ENCODE measurements at places on chromosomes 2 and 18.

DNA sequence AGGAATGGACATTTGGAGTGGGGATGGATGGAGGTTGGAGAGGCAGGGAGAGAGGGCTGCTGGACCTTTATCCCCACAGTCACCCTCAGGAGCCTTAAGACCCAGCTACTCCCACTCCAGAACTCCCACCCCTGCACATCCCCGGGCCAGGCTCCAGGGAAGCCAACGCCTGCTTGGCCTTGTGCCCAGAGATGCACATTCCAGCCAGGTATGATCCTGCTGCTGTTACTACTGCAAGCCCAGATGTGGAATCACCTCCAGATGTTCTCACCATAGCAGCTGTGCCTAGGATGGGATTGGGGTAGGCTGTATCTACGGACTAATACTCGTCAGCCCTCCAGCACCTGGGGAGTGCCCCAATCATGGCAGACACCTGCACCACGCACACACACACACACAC, 71.7 kb downstream of the ZFP36L2 start:
- no peak for DNase-seq

DNA sequence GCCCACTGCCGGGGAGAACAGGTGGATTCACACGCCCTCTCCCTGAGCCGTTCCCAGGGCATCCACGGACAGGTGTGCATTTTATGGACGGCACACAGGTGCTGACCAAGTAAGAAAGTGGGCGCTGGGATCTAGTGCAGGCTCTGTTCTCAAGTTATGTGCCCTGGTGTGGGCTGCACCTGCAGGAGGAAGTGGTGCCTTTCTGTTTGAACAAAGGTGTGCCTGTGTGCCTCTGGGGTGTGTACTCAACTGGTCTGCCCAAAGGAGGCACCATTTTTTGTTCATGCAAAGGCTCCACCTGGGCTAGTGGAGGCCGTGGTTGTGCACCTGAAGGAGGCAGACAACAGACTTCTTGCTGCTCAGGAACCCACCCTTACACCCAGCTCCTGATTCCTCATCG, 88.2 kb upstream of the HK2 start:
- DNase-seq = no peak

DNA sequence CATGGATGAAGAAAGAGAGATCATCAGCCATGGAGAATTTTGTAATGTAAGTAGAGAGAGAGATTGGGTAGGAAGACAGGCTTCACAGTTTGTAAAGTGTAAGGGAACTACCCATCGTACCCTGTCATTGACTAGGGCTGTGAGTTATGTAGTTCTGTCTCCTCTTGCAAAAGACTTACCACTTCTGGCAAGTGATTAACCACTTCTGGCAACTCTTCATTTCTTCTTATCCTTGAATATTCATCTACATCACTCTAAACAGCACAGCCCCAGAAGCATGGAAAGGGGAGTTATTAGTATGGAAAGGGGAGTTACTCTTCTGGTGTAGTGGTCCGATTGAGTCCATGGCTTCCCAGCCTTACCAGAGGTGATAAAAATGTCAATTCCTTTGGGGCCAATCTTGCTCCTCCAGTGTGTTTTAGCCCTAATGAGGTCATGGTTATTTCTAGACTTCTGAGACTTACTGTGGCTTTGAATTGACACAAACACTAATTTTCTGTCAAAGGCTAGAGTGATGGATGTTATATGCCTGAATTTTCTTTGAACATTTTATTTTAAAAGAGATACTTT, 52.0 kb downstream of the STAT1 start:
- DNase-seq = no peak

DNA sequence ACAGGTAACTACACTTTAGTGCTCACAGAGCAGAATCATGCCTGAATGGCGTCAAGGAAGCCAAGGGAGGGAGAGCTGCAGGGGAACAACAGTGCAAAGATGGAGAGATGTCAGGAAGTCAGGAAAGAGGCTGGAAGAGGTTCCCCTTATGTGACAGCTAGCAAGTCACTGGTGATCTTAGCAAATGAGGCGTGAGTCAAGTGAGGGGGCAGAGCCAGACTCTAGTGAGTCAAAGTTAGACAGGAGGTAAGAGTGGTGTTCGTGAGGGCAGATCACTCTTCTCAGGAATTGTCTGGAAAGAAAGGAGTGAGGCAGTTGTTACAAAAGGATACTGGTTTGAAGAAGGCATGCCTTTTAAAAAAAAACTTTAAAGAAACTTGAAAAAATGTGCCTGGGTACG, 87.1 kb downstream of the MEP1B start:
- no peak for DNase-seq

DNA sequence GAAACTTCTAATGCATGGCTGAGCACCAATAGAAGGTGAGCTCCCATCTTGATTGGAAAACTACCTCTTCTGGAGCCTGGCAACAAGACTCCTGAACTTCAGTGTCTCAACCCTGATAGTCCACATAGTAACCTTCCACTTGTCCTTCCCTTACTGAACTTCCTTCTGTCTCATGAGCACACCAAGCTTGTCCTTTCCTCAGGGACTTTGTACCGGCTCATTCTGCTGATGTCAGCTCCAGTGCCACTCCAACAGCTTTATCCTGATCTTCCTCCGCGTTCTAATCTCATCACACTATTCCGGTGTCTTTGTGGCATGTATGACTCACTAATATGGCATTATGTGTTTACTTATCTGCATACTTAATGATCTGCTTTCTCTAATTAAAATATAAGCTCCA, 862.0 kb upstream of the ID2 start:
- DNase-seq = no peak

GRCh38 chr18:77407733-77408132, 158.1 kb downstream of the GALR1 start:
- DNase-seq = no peak

- no peak for DNase-seq
Measured at GRCh38 chr2:27723372-27724144, 48.0 kb upstream of the MRPL33 start.

DNA sequence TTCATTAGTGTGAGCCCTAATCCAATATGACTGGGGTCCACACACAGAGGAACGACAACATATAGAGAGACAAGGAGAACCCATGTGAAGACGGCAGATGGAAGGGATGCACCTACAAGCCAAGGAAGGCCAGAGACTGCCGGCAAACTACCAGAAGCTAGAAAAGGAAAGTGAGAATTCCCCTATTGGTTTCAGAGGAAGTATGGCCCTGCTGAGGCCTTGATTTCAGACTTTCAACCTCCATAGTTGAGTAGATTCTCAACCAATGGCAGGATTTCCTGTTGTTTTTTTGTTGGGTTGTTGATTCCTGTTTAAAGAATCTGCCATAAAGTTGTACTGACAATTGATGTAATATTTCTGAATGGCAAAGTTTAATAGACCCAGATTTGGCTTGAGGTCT, 241.5 kb downstream of the SATB2 start:
- DNase-seq = no peak

GRCh38 chr2:227796045-227796711, 17.5 kb upstream of the CCL20 start:
- no peak for DNase-seq

GRCh38 chr18:13290856-13291271, 72.3 kb downstream of the LDLRAD4 start:
- no peak for DNase-seq

GRCh38 chr2:212052412-212053159, 486.0 kb downstream of the ERBB4 start:
- no peak for DNase-seq

DNA sequence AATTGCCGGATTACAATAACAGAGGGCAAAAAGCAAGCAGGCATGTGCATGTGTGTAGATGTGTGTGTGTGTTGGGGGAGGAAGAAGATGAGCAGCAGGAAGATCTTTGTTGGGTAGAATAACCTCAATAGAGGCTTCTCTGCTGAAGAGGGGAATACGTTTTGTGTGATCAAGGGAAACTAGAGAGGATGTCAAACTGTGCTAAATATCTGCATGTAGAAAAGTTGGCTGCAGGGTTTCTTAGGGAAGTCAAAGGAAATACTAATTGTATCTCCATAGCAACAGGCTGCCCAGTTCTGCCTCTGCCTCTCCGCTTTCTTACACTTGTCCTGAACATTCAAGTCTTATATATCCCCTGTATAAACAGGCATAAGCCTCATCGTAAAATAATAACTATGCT, 190.1 kb upstream of the RND3 start:
- DNase-seq = no peak

- no peak for DNase-seq
Measured at GRCh38 chr2:45138904-45139303, 129.7 kb upstream of the SIX2 start.

DNA sequence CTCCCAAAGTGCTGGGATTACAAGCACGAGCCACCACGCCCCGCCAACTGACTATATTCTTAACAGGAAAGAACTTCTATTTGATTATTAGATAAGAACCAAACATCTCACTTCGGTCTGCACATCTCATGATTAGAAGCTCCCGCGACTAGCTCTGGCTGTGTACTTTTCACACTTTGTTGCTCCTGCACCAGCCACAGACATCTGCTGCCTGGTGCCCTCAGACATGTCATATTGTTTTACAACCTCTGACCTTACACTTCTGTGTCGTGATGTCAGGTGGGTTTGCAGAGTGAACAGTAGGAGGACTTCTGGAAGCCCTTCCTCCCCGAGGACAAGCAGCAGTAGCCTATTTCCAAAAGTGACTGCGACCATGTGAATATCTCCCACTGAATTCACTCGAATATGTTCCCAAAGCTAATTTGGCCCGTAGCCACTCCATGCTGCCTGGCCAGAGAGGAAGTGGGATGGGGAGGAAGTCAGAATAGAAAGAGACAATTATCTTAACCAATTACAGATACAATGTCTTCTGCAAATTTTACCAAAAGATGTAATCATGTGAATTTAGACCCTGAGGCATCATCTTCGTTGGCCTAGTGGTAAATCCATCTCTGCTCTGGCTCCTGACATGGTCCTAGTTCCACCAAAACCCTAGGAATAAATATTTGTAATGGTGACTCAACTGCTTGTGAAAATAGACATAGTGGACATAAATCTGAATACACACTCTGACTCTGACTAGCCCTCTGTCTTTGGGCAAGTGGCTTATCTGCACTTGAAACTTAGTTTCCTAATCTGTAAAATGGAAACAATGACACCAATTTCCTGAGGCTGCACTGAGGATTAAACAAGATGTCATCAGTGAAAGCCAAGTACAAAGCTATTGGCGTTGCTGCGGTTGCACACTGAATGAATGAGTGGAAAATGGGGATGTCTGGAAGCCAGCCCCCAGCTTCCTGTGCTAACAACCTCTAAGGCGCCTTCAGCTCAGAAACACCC, 406.1 kb downstream of the LRATD1 start:
- no peak for DNase-seq

- DNase-seq = no peak
Measured at GRCh38 chr18:8380926-8381325, 228.3 kb upstream of the RAB12 start.

DNA sequence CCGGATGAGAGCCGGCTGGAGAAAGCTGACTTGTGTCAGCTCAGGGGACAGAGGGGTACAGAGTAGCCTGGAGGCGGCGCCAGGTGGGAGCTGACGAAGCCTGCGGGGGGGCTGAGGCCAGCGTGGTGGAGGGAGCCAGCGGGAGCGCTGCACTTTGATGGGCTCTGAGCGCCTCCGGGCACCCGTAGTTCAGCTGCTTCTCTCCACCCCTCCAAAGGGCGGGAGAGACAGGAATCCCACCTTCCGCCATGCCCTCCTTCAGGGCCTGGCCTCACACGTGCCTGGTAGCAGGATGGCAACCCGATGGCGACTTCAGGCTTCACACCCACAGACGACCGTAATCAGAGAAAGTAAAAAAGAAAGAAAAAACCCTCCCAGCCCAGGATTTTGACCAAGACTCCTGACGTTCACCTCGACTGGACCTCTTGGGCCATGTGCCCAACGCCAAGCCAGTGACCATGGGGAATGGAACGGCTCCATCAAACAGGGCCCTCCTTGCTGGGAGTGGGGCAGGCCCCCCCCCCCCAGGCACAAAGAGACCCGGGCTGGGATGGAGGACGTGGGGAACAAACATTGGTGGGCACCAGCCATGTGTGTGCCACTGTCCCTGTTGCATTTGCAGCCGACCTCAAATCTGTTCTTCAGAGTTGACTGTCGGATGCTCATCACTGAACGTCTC, 60.7 kb upstream of the ASAP2 start:
- no peak for DNase-seq

GRCh38 chr2:179106342-179106675, 56.4 kb upstream of the CCDC141 start:
- no peak for DNase-seq

DNA sequence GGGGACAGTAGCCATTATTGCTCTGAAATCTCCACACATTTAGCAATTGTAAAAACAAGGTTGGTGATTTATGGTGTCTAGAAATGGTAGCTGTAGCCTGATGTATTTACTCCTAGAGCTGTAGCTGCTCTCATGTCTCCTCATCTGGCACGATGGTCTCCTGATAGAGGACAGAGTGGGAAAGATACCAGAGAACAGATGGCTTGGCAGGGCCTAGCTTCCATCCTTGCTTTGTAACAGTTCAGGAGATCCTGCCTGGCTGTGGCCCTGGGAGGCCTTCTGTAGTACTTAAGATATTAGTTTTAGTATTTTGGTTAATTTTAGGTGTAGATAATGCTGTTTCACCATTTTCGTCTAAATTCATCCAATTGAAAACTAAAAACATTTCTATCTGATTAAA, 6.7 kb downstream of the ATG16L1 start:
- DNase-seq = no peak
